ENCODE measurements at places on chromosomes 3 and 15.

DNA sequence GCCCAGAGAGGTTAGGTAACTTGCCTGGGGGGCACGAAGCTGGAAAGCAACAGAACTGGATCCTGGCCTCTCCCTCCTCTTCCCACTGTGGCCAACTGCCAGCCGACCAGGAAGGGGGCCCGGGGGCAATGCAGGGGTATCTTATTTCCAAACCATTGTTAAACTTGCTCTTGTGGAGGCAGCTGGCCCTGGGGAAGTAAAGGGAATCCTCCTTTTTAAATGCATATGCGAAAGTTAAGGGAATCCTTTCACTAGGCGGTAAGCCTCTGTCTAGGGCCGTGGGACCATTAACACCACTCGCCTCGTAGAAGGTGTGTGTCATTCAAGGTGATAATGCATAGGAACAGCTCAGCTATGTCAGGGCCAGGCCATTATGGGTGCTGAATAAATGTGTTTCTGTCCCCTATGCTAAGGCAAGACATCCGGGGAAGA lies 68.6 kb downstream of the ST6GAL1 start:
- no peak for DNase-seq

- DNase-seq = no peak
Observed at GRCh38 chr3:13044496-13045240, 28.6 kb downstream of the IQSEC1 start.

- DNase-seq = no peak
Observed at GRCh38 chr3:50276762-50277101, 2.2 kb upstream of the LSMEM2 start.

DNA sequence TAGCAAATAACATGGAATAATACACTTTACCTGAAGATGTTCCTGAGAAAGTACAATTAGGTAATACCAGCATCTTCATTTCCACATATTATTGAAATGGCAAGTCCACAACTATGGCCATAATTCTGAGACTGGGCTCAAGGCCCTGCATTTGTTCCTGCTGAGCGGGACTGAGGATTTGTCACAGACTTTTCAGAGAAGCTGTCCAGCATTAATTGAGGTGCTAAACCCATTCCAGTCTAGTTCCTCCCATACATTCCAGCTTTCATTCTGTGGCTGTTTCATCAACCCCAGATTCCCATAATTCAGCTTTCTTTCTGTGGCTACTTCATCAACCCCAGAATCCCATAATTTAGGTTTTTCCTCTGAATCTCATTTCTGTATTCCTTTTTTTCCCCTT lies 293.4 kb upstream of the GBE1 start:
- no peak for DNase-seq

DNA sequence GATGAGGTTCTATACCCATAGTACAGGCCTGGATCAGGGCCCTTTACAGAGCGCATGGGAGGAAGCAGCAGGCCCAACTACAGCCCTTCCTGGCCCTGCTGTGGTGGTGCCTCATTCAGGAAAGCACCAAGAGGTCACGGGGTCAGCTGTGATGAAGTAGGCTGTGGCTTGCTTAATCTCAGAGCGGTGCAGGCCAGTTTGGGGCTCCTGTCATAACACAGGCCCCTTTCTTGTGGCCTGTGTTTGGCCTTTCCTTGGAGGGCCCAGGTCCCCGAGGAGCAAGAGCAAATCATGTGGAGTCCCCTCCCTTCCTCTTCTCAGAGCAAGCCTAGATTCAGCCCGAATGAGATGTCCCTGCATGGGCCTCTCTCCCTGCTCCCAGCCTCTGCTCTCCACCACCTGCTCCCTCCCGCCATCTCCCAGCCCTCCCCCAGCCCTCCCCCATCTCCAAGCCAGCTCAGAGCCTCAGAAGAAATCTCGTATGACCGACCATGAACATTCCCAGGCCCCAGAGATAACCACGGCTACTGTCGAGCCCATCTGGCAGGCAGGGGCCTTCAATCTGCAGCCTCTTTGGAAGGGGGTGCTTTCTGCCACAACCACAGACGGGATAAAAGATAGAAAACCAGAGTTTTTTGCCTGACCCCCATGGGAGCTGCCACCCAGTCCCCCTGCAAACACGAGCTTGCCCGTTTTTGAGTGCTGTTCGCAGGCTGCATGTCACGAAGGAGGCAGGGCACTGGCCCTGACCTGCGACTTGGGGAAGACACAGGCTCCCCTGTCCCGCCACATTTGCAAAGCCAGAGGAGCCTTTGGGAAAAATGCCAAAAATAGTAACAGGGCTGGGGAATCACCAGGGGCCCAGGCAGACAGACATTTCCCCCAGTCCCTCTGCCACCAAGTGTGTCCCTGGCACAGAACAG lies 32.3 kb upstream of the DUSP7 start:
- no peak for DNase-seq
